ENCODE measurements at places on chromosomes 16 and 17. TPM values are rescaled to one million over a fixed set of nuclear protein-coding genes. Genes with fewer than 3 reads are reported as not detected.

Gene ARHGAP44
- total RNA-seq, result 3.7 TPM

Gene OTOP3
- not detected for total RNA-seq

Gene CCL7
- not detected for total RNA-seq

Gene BCO1
- not detected for total RNA-seq

Gene KRT10
- total RNA-seq, result 2.6 TPM

Gene MYH13
- 0.52 TPM for total RNA-seq

Gene FAHD1
- total RNA-seq, result 23.0 TPM

Gene NEURL4
- total RNA-seq, result 19.8 TPM

Gene CCDC200
- total RNA-seq, result not detected

Gene KRTAP2-3
- total RNA-seq, result not detected

Gene DPEP1
- total RNA-seq, result not detected

Gene CACNA1G
- 3.7 TPM for total RNA-seq

Gene CDH3
- not detected for total RNA-seq

Gene CYGB
- 8.9 TPM for total RNA-seq

Gene PSMB3
- 156 TPM for total RNA-seq

Gene TUFM
- total RNA-seq, result 67.8 TPM

Gene CDC6
- 4.2 TPM for total RNA-seq

Gene GLYR1
- total RNA-seq, result 25.1 TPM

Gene CCL4
- total RNA-seq, result 1.6 TPM

Gene ETV4
- 1.6 TPM for total RNA-seq

Gene CDRT4
- 1.6 TPM for total RNA-seq

Gene PABPN1L
- total RNA-seq, result not detected

Gene TMEM170A
- 21.9 TPM for total RNA-seq

Gene SHISA9
- not detected for total RNA-seq

Gene LGALS9
- total RNA-seq, result 3.1 TPM
